ENCODE measurements at places on chromosomes 3 and 15.

DNA sequence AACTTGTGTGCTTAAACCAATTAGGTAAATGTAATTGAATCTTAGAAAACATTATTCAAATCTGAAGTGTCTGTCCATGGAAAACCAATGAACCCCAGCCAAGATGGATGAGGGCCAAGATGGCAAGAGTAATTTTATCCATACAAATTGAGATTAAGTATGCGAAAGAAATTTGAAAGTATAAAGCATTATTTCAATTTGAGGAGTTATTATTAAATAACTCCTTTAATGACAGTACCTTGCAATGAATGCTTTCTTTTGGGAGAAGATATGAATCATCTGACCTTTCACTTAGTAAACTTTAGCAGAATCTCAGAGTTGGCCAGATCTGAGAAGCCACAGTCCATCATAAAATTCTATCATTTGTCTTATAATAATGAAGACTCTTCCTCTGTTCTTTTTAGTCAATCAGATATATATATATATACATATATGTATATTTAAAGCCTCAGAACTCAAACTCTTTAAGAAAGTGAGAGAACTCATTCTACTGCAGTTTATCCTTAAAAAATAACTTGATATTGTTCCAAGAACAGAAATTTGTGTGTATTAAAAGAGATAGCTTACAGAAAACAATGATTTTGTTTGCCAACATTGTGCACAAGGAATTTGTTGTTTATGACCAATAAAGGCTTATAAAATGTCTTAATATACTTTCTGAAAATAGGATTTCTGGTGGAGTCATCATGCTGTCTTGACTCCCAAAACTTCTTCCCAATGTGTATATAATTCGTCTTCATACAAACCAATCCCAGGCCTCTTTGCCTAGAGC is 434.8 kb upstream of the THBS1 start:
- DNase-seq, result no peak

- DNase-seq, result peak; percentile 24
These were observed 792 bp downstream of the GABPB1 start for GRCh38 chr15:50353975-50354837.

DNA sequence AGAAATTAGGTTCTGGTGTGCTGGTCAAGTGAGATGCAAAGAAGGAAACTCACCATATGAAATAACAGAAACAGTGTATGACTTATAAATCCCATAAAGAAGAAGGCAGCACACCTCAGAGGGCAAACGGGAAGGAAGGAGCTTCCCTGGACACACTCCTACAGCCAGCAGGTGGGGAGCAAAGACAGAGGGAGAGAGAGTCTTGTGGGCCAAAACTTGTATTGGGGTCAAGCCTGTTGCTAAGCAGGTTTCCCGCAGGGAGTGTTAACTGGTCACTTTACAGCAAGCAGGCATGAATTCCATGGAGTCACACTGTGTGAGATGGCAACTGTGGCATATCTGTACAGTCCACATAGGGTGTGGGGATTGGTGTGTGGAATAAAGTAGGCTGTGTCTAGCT is 222.9 kb upstream of the NDN start:
- DNase-seq, result no peak

DNA sequence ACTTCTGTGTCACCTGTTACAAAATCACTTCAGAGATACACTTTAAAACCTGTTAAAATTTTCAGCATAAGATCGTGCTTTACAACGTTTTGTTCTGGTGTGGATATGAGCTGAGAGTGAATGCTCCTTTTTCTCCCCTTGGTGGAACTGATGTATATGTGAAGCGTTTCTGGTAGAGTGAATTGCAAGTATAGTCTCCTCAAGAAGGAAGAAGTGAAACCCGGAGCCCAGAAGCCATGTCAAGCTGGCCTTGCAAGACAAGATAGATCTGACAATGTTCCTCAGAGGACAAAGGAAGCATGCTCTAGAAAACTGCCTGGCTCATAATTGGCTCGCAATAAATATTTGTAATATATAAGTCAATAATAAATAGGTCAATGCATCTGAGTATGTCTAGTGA is 23.6 kb downstream of the SERPINI2 start:
- DNase-seq, result no peak

DNA sequence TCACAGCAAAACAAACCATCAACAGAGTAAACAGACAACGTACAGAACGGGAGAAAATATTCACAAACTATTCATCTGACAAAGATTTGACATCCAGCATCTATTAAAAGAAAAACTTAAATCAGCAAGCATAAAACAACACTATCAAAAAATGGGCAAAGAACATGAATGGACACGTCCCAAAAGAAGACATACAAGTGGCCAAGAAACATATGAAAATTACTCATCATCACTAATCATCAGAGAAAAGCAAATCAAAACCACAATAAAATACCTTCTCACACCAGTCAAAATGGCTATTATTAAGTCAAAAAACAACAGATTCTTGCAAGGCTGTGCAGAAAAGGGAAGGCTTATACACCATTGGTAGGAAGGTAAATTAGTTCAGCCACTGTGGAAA is 13.7 kb upstream of the SERPINI2 start:
- DNase-seq, result no peak

Data from T-helper 9 cell (primary cell).